Kasumi-1 (cell line): ENCODE measurements at places on chromosomes 6 and 20.
A peak's percentile ranks its signal among the peaks of the same experiment; 100 is the strongest.

DNA sequence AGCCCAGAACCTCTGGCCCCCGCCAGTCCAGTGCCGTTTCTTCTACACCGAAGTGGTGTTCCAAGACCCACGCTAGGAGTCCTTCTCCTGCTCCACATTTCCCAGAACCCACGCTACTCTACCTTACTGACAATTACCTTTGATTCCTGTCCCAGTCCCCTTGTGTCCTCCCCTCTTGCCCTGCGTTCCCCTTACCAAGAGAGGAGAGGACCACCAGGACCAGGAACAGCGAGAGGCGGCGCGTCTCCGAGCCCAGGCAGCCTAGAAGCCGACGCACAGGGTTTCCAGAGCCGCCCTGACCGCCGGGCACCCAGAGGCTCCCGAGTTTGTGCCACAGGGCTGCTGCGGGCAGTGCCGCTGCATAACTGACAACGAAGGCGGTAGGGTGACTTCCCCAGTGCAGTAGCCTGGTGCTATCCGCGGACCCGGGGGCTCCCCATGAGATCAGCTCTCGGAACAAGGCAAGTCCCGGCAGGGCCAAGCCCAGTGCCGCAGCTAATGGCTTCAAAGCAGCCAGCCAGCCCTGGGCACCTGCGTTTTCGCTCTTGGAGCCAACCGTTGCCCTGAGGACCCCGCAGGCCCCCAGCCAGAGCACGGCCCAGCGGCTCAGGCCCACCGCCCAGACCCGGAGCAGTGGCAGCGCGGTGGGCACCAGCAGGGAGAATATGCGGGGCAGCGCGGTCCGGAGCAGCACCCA lies 512 bp downstream of the TAP1 start:
- DNase-seq: peak; percentile 20

DNA sequence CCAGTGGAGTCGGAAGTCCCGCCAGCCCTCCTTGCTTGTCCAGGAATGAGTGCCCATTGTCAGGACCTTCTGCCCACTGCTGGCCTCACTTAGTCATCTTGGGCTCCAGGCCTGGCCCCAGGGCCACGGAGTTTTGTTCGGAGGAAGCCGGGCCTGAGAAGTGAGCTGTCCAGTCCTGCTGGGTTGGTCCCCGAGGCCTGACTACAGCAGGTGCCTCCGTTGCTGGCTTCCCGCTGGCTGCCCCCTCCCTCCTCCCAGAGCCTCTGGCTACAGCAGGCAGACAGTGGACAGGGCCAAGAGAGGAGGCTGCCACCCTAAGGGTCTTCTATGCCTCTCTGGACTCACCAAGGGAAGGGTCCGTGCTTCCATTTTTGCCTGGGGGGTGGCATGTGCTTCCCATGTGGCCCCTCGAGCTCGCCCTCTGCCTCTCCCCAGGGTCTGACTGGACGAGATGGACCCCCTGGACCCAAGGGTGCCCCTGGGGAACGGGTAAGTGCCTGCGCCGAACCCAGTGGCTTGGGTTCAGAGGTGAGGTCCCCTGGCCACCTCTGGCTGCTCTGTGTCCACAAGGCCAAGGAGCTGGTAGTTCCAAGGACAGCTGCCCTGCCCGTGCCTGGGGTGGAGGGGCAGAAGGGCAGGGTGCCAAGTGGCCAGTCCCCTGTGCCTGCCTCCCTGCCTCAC lies 2.8 kb downstream of the COL9A3 start:
- no peak for DNase-seq

DNA sequence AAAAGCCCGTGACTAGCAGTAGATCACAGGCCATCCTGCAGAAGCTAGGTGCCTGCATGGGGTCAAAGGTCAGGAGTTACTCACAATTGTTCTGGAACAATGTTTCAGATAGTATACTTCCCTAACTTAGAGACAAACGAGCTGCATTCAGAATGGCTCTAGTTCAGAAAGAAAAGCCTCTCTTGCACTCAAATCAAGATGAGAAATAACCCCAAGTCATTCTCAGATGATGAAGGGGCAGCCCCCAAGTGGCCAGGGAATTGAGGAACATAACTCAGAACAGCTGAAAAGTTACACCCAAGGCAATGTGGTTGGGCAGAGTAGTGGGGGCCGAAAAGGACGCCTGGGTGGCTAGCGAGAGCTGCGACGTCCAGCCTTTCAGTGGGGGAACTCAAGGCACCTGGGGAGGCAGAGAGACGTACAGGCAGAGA lies 27.8 kb downstream of the FYN start:
- DNase-seq: no peak

- no peak for DNase-seq
These were observed 983.5 kb upstream of the FLRT3 start for GRCh38 chr20:15320941-15321340.

DNA sequence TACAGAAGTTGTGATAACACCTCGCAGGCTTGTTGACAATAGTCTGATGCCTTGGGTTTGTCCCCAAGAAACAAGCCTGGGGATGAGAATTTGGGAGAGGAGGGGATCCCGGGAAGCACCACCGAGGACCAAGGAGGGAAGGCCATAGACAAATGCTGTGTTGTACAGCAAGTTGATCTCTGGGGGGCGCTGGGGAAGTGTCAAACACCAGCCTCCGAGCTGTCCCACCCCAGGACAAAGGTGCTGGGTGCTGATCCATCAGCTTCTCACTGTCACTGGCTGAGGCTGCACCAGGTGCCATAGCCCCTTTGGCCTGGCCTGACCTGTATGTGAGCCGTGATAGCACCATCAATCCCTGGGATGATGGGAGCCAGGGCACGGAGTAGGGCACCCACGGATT lies 64.0 kb downstream of the SYNDIG1 start:
- DNase-seq: no peak

- DNase-seq: no peak
These were observed 2.8 kb upstream of the RAB23 start for GRCh38 chr6:57224769-57225515.

GRCh38 chr6:17890309-17890708 lies 97.1 kb downstream of the KIF13A start:
- DNase-seq: no peak

- DNase-seq: no peak
These were observed 57.4 kb downstream of the STMND1 start for GRCh38 chr6:17159240-17159639.

DNA sequence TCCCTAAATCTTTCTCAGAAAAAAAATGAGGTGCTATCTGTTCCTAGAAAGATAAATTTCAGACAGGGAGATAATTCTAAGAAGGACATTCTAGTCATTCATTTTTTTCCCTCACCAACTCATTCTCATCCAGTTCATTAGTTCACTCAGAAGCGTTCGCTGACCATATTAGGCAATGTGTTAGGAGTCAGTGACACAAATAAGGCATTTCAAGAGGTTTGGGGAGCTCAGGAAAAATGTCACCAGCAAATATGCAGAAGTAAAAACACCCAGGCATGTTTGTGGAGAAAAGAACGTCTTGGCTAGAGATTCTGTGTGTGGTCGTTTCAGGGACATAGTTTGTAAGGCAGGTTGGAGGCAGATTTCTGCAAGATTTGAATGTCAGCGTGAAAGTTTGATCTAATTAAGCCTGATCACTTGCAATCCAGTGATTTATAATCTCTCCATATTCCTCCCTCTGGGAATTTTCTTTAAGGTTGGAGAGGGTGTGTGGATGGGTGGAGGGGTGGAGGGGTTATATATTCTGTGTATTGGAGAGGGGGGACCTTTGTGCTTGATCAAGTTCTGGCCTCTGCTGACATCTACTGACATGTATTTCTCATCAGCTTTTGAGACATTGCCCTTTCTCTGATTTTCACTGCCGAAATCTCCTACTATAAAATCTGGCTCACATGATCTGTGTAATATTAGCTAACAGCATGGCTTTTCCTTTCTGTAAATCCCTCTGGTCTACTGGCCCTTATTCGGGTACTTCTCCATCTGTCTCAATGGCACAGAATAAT lies 3.6 kb downstream of the MYCT1 start:
- no peak for DNase-seq

GRCh38 chr20:57570145-57570850 lies 9.4 kb downstream of the PCK1 start:
- DNase-seq: no peak

GRCh38 chr6:149147938-149148718 lies 169.4 kb upstream of the TAB2 start:
- no peak for DNase-seq

- no peak for DNase-seq
These were observed 55.7 kb downstream of the MAFB start for GRCh38 chr20:40633123-40633850.

DNA sequence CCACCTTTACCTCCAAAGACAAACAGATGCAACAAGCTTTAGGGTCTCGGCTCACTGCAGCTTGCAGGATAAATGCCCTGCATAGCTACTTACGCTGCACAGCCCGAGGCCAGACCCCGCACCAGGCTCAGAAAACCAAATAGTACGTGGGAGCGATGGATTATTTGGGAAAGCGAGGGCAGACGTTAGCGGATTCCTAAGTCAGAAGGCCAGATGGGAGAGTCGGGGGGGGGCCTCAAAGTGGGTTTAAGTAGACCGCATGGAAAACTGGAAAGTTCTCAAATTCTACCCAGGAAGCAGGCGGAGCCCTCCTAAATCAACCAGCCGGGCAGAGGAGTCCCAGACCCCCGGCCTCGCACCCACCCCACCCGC lies 382 bp downstream of the SFT2D1 start:
- DNase-seq: peak; percentile 41

GRCh38 chr20:8156235-8157079 lies 24.4 kb downstream of the PLCB1 start:
- DNase-seq: peak; percentile 11

DNA sequence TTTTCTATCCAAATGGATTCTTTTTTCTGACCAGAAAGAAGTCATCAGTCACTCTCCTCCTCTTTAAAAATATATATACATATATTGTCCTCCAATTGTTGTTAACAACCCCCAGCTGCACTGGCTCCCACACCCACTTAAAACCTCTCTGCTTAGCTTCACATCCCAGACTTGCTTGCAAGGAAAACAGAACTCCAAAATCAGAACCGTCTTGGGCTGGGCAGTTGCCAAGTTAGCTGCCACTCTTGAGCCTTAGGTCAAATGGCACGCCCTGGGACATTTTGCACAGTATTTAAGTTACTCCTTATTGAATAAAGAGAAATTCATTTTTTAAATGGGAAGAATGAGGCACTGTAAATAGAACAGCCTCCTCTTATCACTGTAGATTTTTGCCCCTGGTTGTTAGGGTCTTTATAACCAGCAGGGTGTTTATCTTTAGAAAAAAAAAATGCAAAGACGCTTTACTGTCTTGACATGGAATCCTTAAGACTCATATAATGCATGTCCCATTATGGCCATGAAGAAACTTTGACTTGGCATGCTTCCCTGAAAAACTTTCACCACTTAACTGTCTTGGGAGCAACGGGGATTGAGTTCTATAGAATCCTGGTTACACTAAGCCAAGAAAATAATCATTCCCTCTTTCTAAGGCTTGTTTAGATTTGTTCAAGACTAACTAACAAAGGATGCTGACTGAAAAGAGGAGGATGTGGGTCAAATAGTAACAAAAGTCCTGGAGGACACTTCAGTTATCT lies 204.5 kb downstream of the ISM1 start:
- DNase-seq: no peak

GRCh38 chr6:130978180-130978579 lies 84.9 kb downstream of the EPB41L2 start:
- DNase-seq: no peak

DNA sequence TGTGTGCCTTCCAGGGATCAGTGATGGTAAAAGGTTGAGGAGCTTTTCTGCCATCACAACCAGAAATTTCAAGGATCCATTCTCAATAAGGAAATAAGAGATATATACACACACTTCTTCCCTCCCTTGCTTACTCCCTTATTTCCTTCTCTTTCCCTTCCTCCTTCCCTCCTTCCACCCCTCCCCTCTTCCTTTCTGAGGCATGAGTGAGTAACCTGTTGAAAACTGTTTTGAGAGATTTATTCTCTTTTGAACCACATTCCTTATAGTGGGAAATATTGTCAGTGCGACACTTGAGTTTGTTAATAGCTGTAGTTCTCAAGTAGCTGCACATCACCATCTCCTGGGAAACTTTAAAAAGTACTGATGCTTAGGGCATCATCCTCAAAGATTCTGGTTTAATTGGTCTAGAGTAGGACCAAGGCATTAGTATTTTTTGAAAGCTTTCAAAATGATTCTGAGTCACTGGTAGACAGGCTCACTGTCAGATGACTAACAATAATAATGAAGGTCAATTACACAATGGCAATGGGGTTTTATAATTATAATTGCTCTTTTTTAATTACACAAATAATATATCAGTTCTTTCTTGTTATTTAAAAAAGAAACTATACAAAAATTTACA lies 109.9 kb downstream of the POPDC3 start:
- DNase-seq: no peak

GRCh38 chr20:24916412-24916811 lies 32.7 kb upstream of the CST7 start:
- DNase-seq: no peak

DNA sequence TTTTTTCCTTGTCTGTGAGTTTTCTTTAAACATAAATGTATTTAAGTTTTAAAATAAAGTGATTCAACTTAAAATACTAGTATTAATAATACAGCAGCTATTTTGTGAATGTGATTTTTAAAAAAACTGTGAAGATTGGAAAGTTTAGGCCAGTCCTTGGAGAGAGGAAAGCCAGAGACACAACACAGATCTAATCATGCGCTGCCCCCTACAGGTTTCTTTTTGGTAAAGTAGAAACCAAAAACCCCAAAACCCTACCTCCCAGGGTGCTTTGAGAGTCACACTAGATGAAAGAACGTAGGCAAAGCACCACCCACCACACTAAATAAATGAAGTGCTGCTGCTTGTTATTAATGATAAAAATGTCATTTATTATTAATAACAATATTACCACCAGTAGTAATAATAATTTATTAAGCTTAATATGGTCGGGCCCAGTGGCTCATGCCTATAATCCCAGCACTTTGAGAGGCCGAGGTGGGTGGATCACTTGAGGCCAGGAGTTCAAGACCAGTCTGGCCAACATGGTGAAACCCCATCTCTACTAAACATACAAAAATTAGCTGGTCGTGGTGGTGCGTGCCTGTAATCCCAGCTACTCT lies 33.7 kb downstream of the SLC9A8 start:
- peak; percentile 81 for DNase-seq

DNA sequence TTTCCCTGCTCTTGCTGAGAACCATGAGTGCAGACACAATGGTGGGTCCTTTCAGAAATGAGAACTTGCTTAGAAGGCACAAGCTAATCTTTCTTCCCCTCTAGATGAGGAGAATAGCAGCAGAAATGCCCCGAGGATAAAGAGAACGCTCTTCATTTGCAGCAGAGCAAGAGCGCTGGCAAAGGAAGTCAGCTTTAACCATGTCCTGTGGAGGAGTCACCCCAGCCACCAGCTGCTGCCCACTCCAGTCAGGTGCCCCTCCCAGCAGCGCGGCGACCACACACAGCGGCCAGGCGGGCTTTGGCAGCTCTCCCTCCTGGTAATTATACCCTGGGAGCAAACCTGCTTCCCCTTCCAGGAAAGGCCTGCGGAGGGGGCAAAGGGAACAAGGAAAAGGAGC lies 42.4 kb upstream of the EMILIN3 start:
- DNase-seq: peak; percentile 75
